Activated naive CD4-positive, alpha-beta T cell treated with anti-CD3 and anti-CD28 coated beads for 36 hours (primary cell): ENCODE measurements at places on chromosomes 1 and 21.

DNA sequence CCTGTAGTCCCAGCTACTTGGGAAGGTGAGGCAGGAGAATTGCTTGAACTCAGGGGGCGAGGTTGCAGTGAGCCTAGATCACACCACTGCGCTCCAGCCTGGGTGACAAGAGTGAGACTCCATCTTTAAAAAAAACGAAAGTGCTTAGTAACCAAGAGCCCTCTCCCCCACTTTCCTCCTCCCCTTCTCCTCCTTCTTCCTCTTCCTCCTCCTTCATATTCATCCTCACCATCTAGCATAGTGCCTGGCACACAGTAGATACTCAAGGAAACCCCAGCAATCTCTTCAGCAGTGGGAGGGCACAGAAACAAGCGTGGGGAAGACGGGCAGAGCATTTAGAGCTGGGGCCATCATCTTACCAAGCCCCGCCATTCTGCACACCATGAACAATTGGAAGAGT is 119.4 kb upstream of the SLC45A1 start:
- H3K36me3 ChIP-seq: no peaks in the 10 kb centered on the region
- no peak overlapping the region for H3K4me3 ChIP-seq
- H3K4me1 ChIP-seq: peaks cover 5% of the 10 kb centered on the region
- no peaks in the 10 kb centered on the region for H3K27me3 ChIP-seq
- no peak overlapping the region for H3K27ac ChIP-seq

- H3K4me3 ChIP-seq: no peak overlapping the region
- no peak overlapping the region for H3K27ac ChIP-seq
- no peaks in the 10 kb centered on the region for H3K4me1 ChIP-seq
- H3K36me3 ChIP-seq: no peaks in the 10 kb centered on the region
Observed at GRCh38 chr1:230631477-230631876, 10.8 kb upstream of the COG2 start.

DNA sequence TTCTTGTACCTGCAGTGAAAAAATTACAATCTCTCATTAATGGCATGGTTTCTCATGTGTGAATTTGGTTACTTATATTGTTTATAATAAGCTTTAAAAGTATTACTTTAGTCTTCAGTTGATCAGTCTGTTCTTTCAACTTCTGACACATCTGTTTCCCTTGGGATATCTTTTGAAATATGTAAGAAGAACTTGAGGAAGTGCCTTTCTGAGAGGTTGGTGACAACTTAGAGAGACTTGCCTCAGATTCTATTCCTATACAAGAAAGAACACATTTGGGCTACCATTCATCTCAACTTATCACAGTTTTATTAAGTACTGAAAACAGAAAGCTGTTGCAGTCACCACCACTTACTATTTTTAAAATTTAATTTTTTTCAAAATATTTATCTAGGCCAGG is 8.1 kb downstream of the AKNAD1 start:
- H3K27me3 ChIP-seq: no peaks in the 10 kb centered on the region
- H3K4me1 ChIP-seq: no peaks in the 10 kb centered on the region
- H3K36me3 ChIP-seq: no peaks in the 10 kb centered on the region
- no peak for DNase-seq

DNA sequence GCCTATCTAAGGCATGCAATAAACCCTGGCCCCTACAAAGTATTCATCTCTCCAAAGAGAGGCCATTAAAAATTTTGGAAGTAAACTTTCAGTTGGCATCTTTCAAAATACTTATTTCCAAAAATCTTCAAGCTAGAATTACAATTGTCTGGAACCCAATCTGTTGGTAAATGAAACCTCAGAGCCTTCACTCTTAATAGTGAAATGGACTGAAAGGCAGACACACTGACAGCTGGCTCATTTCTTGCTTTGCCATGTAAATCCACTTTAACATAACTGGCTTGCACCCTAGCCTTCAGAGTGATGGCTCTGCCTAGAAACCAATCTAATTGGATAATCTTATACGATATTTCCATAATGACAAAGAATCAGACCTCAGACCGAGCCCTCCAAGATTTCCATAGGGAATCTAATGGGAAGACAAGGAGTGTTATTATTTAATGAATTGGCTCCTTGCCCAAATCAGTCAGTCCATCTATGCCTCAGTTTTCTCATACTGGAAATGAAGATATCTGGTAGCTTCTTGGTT is 9.2 kb upstream of the PALMD start:
- H3K4me3 ChIP-seq: no peak overlapping the region
- no peak overlapping the region for H3K27ac ChIP-seq
- peaks cover 2% of the 10 kb centered on the region for H3K27me3 ChIP-seq
- H3K36me3 ChIP-seq: no peaks in the 10 kb centered on the region

DNA sequence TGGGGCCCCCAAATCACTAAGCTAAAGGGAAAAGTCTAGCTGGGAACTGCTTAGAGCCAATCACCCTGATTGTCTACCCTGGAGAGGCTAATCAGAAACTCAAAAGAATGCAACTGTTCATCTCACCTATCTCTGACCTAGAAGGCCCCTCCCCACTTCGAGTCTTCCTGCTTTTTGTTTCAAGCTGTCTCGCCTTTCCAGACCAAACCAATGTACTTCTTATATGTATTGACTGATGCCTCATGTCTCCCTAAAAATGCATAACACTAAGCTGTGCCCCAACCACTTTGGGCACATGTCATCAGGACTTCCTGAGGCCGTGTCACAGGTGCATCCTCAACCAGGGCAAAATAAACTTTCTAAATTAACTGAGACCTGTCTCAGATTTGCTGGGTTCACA is 209.5 kb downstream of the APP start:
- DNase-seq: no peak
- H3K27ac ChIP-seq: no peak overlapping the region
- H3K36me3 ChIP-seq: peaks cover 9% of the 10 kb centered on the region
- H3K27me3 ChIP-seq: no peaks in the 10 kb centered on the region
- H3K4me3 ChIP-seq: no peak overlapping the region

DNA sequence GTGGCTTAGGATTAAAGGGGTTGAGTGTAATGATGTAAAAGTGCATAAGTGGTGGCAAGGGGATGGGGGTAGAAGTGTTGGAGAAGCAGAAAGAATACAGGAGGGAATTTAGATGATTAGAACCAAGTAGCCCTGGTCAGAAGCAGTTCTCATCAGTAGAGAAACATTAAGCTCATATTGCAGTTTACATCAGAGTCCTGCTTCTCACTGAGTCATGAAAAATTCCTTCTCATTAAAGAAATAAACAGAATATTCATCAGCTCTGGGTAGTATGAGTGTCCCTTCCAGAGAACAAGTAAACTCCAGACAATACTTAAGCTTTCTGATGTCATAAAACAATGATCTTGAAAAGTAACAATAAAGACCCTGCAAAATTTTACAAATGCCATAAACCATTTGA is 36.5 kb downstream of the LRRIQ3 start:
- H3K4me1 ChIP-seq: no peaks in the 10 kb centered on the region
- no peaks in the 10 kb centered on the region for H3K36me3 ChIP-seq
- no peak for DNase-seq
- H3K27me3 ChIP-seq: no peaks in the 10 kb centered on the region
- no peak overlapping the region for H3K4me3 ChIP-seq

GRCh38 chr1:177091040-177091439 is 73.5 kb downstream of the ASTN1 start:
- H3K4me1 ChIP-seq: no peaks in the 10 kb centered on the region
- H3K36me3 ChIP-seq: no peaks in the 10 kb centered on the region
- no peaks in the 10 kb centered on the region for H3K27me3 ChIP-seq
- no peak overlapping the region for H3K4me3 ChIP-seq

- peaks cover 2% of the 10 kb centered on the region for H3K4me1 ChIP-seq
- H3K27ac ChIP-seq: no peak overlapping the region
- no peaks in the 10 kb centered on the region for H3K27me3 ChIP-seq
- DNase-seq: peak; percentile 59
- H3K36me3 ChIP-seq: peaks cover 4% of the 10 kb centered on the region
Observed at GRCh38 chr21:32921632-32922230, 104.0 kb upstream of the OLIG2 start.

DNA sequence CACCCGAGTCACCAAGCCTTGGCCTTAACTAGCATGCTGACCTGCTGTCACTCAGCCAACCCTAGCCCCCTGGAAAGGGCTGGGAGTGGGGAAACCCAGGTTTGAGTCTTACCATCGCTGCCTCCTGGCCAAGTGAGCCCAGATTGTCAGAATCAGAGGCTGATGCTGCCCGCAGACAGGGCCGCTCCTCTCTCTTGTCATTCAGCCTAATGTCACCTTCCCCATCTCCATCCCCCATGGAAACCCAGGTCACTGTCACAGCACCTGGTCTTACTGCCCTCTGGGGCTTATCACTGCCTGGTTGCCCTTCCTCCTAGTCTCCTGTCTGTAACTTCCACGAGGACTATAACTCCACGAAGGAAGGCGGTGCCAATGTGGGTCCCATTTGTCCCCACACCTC is 53.6 kb upstream of the CASZ1 start:
- H3K27me3 ChIP-seq: no peaks in the 10 kb centered on the region
- H3K27ac ChIP-seq: no peak overlapping the region
- no peak for DNase-seq

GRCh38 chr21:37237764-37238163 is 29.4 kb downstream of the VPS26C start:
- H3K4me3 ChIP-seq: no peak overlapping the region
- peaks cover 20% of the 10 kb centered on the region for H3K4me1 ChIP-seq
- DNase-seq: no peak
- peaks cover 17% of the 10 kb centered on the region for H3K36me3 ChIP-seq

DNA sequence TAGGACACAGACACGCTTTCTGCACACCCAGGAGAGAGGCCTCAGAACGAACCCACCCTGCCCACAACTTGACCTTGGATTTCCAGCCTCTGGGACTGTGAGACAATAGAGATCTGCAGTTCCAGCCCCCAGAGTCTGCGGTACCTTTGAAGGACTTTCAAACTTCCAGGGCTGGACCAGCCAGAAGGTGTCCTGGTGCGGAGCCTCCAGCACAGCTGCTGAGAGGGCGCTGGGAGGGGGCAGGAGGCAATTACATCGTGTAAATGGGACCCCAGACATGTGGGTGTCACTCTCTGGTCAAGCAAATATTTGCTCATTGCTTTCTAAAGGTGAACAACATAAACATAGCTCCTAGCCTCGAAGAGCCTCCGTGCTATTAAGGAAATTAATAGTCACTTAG is 58.7 kb upstream of the ACTRT2 start:
- H3K36me3 ChIP-seq: no peaks in the 10 kb centered on the region
- no peak for DNase-seq
- H3K27ac ChIP-seq: no peak overlapping the region
- no peak overlapping the region for H3K4me3 ChIP-seq

GRCh38 chr1:65409816-65410326 is 10.6 kb upstream of the LEPR start:
- no peak overlapping the region for H3K4me3 ChIP-seq
- DNase-seq: no peak
- H3K27me3 ChIP-seq: no peaks in the 10 kb centered on the region
- H3K4me1 ChIP-seq: no peaks in the 10 kb centered on the region
- H3K36me3 ChIP-seq: peaks cover 7% of the 10 kb centered on the region

DNA sequence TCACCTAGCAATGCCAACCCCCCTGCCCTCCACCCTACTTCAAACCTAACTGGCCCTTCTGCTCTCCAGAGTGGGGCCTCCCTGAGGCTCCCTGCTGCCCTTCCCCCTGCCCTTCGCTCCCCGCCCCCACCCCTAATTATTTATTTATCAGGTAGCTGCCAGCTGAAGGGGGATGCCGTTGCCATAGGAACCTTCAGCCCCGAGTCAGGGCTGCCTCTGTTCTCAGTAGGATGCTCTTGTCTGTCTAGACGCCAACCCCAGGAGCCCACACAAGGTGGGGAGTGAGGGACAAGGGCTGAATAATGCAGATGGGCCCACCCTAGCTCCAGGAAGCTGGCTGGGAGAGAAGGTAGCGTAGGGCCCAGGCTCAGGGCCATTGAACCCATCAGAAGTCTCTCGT is 41.1 kb downstream of the NKAIN1 start:
- H3K4me1 ChIP-seq: no peaks in the 10 kb centered on the region
- H3K4me3 ChIP-seq: no peak overlapping the region
- no peak for DNase-seq
- no peaks in the 10 kb centered on the region for H3K36me3 ChIP-seq
- peaks cover 3% of the 10 kb centered on the region for H3K27me3 ChIP-seq

- H3K4me3 ChIP-seq: no peak overlapping the region
- no peak overlapping the region for H3K27ac ChIP-seq
- no peaks in the 10 kb centered on the region for H3K27me3 ChIP-seq
Observed at GRCh38 chr1:27149084-27149761, 5.7 kb downstream of the SLC9A1 start.
